ENCODE measurements at places on chromosomes 4 and X. TPM values are rescaled to one million over a fixed set of nuclear protein-coding genes. Genes with fewer than 3 reads are reported as not detected.

DNA sequence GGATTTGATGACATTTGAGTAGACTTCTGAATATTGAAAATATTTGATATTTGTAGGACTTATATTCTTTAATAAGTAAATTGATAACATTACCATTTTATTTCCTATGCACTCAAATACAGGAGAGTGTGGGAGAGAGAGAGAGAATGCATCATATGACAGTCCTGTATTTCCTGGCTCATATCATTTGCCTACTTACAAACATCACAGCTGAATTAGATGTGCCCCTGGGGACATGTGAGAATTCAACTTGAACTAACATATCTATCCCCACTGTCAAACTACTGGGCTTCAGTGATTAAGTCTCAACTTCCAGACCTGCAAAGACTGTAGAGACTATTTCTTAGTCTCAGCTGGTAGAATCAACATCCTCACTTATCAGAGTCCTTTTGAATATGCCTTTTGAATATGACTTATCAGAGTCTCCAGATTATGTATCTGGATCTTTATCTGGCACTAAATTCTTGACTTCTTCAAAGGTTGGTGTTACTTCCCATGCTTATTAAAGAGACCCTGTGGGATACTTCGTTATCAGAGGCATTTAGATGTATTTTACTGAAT lies 75.5 kb downstream of the PABPC4L start:
- H3K36me3 ChIP-seq: no peaks in the 10 kb centered on the region
- H3K27me3 ChIP-seq: no peaks in the 10 kb centered on the region
- no peak overlapping the region for H3K27ac ChIP-seq
- no peaks in the 10 kb centered on the region for H3K4me1 ChIP-seq
- DNase-seq: no peak

- no peaks in the 10 kb centered on the region for H3K4me1 ChIP-seq
- no peak overlapping the region for H3K4me3 ChIP-seq
- no peak for DNase-seq
- H3K27ac ChIP-seq: no peak overlapping the region
Measured at GRCh38 chrX:7068939-7069367, 78.6 kb upstream of the STS start.

- no peak overlapping the region for H3K4me3 ChIP-seq
- H3K27ac ChIP-seq: no peak overlapping the region
- no peak for DNase-seq
- no peaks in the 10 kb centered on the region for H3K27me3 ChIP-seq
- H3K36me3 ChIP-seq: no peaks in the 10 kb centered on the region
Measured at GRCh38 chr4:20954541-20954940, 254.3 kb downstream of the PACRGL start.

The SRPK3 gene
- 19.4 TPM for total RNA-seq

The DCX gene
- total RNA-seq: not detected
